Activated CD8-positive, alpha-beta memory T cell treated with anti-CD3 and anti-CD28 coated beads for 1 hour (primary cell): ENCODE measurements at places on chromosomes 1 and 21.
A peak's percentile ranks its signal among the peaks of the same experiment; 100 is the strongest.

DNA sequence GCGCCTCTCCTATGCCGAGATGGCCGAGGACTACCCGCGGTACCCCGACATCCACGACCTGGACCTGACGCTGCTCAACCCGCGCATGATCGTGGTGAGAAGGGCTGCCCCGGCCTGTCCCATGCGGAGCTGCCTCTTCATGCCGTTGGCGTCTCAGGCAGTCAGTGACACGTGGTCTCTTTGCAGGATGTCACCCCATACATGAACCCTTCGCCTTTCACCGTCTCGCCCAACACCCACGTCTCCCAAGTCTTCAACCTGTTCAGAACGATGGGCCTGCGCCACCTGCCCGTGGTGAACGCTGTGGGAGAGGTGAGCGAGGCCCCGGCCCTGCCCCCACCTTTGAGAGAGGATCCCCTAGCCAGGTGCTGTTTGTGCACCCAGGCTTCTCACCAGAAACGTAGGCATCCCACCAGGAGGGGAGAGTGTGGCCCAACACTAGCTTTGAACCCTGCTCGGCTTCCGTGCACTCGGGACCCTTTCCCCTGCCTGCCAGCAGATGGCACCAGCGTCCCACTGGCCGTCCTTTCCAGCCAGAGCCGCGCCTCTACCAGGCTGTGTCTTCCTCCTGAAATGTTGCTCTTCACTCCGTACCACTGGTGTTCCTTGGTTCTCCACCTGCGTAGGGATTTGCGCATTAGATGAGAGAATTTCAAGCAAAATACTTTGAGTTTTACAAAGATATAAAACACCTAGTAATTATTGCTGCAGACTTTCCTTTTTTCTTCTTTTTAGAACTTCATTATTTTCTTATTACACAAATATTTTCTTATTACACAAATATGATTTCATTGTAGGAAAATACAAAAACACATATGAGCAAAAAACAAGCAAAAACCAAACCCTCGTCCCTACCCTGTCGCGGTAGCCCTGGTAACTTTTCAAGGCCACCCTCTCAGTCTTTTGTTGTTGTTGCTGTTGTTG, 9.0 kb downstream of the NPPA start:
- peak; percentile 50 for DNase-seq

- DNase-seq, result no peak
Observed at GRCh38 chr1:147849098-147849895, 53.3 kb upstream of the GJA8 start.

GRCh38 chr1:24635195-24635843, 7.8 kb upstream of the SRRM1 start:
- no peak for DNase-seq

- DNase-seq, result no peak
Observed at GRCh38 chr1:81021134-81021533, 779.6 kb upstream of the ADGRL2 start.

DNA sequence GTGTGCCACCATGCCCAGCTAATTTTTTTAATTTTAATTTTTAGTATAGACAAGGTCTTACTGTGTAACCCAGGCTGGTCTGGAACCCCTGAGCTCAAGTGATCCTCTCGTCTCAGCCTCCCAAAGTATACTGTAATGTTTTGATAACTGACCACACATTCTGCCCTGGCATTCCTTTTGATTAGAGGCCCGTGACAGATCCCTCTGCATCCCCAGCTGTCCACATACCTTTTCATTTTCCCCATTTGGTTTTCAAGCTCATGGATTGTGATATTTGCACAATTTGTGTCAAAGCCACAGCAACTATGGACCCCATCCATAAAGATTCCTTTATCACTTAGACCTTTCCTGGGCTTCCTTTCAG, 116.8 kb upstream of the ATP1A1 start:
- no peak for DNase-seq
